ENCODE measurements at places on chromosomes 5 and 9.

DNA sequence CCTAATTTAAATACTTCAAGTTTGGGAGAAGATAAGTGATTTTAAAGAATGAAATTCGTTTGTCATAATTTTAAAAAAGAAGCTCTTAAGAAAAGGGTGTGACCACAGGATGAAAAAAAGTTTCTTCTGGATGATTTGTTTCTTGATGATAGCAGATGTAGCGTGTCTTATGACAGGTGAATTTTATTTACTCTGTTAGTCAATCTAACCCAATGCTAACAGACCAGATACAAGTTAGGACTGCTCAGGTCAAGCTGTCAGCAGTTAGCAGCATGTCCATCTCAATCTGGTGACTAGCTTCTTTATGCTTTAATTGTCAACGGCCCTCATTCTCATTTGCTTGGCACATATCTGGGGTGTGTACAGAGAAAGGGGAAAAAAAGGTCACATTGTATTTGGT is 456.0 kb downstream of the BNC2 start:
- DNase-seq: no peak

GRCh38 chr9:131234799-131235479 is 41.4 kb downstream of the FAM78A start:
- DNase-seq: no peak

DNA sequence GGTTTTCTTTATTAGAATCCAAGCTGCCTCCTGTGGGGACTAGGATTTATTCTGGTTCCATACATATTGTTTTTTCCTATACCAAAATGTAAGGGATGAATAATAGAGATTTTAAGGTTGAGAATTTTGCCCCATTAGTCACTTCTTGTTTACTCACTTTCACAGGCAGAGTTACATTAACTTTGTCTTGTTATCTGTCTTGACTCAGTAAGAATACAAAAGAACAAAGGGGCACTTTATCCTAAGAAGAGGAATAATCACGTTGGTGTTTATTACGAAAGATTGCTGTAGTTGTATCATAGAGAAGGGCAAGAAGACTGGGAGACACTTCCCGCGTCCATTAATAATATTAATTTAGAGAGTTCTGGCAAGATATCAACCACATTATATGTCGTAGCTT is 599.7 kb upstream of the FTMT start:
- DNase-seq: no peak

GRCh38 chr5:145835848-145836239 is 702 bp upstream of the PRELID2 start:
- DNase-seq: no peak

- DNase-seq: no peak
These were observed 57.6 kb downstream of the DENND4C start for GRCh38 chr9:19288081-19288480.

DNA sequence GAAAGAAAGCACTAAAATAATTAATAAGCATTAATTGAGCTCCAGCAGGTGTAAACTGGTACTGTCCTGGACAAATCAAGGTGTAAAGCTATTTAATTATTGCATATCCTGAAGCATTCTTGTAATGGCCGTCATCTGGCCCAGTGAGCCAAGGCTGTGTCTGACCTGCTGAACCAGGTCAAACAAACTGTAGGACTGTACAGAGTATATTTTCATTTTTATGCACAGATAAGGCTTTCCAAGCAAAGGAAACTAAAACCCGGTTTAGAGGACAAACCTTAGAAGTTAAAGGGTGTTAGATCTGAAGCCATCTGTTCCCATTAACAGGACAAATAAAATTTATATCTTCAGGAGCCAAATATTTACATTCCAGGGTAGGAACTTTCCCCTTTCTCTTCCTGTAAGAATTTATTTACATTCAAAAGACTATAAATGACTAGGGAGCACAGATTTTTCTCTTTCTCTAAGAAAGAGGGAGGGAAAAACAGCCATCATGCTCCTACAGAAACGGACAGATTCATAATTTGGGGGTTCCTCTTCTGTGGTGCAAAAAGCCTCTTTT is 69.8 kb downstream of the ESM1 start:
- DNase-seq: no peak

DNA sequence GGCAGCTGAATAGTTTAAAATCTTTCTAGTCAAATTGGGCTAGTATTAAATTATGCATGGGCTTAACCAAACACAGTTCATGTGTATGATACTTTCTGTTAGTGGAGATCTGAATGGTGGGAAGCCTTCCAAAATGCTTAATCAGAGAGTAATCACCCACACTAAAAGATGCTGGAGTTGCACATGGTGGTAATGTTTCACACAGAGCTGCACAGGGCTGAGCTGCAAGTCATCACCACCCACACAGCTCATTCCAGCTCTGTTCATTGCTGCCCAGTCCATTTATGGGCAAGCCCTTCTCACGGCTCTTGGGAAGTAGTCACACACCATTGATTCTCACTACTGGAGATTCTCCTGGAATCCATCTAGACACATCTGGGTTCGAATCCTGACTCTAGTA is 351.5 kb upstream of the KCNN2 start:
- no peak for DNase-seq

DNA sequence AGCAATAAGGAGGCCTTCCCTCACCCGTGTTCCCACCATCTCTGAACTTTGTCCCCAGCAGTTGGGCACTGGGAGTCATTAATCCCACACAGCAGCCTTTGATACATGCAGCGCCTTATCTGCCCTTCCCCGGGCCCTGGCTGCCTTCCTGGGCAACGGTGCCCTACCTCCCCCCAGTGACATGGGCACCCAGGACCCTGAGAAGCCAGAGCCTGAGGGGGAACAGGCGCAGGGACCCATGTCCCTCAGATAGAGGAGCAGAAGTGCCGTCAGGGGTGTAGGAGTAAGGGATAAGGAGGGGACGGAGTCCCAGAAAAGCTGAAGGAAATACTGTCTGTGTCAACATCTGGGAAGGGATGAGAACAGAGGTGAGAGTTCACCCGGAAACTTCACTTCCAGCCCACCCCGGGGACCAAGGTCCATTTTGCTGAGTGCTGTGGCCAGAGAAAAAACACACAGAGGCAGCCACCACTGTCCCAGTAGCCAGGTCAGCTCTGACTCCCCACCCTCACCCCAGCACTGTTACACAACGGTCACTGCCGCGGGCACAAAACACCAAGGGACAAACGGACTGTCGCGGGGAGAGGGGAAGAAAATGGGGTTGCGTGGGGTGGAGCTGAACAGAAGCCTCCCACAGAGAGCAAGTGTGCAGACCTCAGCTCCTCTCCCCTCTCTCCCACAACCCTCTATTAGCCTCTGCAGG is 3.8 kb downstream of the PCDH1 start:
- DNase-seq: no peak

DNA sequence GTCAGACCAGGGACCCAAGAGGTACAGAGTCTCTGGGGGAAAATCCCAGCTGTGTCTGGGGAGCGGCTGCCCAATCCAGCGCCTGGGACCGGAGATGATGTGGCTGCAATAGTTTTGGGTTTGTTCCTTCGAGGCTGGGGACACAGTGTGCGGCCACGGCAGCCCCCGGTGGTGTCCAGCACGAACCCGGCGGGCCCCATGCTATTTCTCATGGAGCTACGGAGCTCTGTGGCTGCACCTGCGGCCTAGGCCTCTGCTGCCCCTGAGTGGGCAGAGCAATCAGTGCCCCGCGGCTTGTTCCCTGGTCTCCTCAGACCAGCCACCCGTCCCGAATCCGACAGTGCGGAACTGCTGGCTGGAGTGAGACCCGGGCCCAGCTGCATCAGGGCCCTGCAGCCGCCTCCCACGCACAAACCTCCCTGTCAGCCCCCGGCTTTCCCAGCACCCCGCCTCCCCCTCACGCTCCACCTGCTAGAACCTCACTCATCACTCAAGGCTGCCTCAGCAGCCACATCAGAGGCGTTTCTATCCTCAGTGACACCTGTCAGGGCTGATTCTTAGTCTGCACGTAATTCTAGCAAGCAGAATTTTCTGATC is 29.0 kb downstream of the SARDH start:
- DNase-seq: peak; percentile 32

DNA sequence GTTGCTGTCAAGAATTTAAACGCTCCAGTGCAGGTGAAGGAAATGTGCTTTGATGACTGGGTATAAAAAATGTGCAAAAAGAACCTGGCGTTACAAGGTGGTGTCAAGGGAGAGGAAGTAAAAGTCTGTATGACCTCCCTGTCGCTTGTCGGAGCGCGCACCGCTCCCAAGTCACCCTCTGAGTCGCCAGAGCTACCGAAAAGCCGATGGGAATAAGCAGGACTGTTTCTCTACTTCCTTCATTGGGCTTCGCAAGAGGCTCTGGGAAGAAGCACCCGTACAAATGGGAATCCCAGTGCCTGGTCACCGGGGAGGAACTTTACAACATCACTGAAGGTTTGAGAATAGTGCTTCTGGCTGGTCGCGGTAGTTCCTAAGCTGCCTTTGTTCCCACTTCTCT is 1.3 kb upstream of the DMRT2 start:
- no peak for DNase-seq

GRCh38 chr9:81410201-81410600 is 279.1 kb downstream of the TLE1 start:
- DNase-seq: no peak

GRCh38 chr5:28329176-28329575 is 1290.8 kb upstream of the CDH9 start:
- no peak for DNase-seq

GRCh38 chr9:20477940-20478620 is 144.2 kb downstream of the MLLT3 start:
- DNase-seq: no peak

DNA sequence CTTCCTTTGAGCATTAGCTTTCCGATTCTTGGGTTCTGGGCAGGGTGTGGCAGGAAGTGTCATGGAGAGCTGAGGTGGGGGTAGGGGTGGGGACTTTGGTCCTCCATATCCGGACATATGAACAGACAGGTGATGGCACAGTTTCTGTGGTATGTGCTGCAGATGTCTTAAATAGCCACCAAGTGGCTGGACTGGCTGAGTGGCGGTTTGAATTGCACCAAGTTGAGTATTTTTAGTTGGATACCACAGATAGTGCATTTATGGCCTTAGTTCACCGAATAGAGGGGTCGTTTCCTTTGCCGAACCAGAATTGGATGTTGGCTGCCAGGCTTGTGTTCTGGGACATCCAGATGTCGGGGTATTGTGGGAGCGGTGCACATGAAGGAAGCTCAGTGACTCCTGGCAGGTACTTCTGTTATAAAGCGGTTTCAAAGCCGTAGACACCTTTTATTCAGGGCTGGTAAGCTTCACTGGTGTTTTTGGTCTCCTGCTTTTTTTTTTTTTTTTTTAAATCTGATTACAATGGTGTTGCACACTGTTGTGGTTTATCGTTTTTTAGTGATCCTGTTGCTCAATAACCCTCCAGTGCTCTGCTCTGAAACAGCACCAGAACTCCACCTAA is 15.1 kb upstream of the TNFAIP8 start:
- DNase-seq: peak; percentile 18

DNA sequence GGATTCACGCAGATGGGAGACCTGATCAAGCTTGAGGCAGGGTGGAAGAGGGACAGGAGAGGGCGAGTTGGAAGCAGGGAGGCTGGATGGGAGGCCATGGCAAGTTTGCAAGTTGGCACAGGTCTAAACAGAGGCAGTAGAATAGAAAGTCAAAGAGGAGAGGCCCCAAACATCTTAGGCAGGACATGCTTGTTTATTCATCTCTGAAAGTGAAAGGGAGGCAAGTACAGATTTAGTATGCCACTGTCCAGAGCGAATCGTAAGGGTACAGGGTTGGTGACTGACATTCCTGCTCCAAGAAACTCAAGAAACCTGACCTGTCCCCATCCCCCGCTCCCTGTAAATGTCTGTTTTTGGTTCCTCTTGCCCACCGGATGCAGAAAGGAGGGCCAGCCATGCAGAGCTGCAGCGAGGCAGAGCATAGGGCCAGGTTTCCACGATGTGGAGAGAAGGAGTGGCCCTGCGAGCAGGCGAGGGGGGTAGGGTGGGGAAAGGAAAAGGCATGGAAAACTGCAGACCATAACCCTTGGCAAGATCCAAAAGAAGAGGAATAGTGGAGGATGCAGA is 96.2 kb upstream of the BOD1 start:
- no peak for DNase-seq

DNA sequence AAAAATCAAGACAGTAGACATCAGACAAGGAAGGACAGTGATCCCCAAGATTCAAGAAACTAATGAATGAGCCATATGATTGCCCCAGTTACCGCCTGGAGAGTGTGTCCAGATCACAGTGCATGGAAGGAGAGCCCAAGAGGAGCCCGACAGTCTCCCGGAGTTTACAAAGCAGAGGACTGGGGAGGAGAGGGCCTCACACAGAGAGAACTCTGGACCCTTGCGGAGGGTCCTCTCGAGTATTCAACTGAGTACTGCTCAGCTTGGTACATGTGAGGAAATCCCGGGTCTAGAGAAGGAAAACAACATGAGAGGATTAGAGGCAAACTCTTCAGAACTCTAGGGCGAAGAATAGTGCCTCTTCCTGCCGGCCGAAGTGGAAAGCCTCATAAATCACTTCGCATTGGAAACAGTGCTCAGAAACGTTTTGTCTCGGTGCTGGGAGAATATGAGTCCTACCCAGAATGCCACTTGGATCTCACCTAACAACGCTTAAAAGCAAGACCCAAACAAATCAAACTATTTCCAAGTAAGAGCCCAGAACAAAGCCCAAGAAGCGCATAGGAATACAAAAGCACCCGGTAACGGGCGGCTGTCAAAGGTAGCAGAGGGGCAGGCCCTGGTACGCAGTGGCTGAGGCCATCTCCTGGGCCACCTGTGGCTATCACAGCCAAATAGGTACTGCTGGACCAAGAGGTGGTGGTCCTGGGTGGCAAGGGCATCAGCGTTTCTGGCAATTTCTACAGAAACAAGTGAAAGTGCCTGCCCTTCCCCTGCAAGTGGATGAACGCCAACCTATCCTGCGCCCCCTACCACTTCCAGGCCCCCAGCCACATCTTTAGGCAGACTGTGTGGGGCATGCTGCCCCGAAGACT is 36.0 kb downstream of the FAM78A start:
- no peak for DNase-seq

DNA sequence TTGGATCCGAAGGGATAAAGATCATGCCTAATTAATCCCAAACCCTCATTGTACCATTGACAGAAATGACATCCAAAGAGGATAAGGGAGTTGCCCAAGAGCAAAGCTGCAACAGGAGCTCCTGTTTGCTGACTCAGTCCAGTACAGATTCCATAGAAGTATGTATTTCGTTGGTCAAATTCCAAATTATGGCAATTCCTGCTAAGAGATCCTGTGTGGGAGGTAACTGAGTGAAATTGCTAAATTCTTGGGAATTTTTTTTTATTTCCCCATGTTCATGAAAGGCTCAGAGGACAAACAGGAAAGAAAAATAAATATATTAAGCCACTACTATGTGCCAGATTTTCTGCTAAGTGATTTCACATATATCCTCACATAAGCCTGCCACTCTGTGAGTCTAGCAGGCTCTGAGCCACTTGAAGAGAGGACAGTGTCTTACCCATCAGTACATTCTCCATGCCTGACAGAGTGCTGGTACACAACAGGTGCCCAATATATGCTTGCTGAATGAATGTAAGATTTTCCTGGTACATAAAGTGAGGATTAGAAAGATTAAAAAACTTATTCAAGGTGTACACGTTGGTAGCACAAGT is 132.7 kb downstream of the GLIS3 start:
- DNase-seq: no peak

GRCh38 chr9:2613730-2614271 is 7.8 kb upstream of the VLDLR start:
- no peak for DNase-seq

GRCh38 chr9:69760278-69760610 is 433 bp upstream of the PTAR1 start:
- DNase-seq: no peak
